PC-9 (cell line): ENCODE measurements at places on chromosomes 2 and 18. TPM values are rescaled to one million over a fixed set of nuclear protein-coding genes. Genes with fewer than 3 reads are reported as not detected.

Gene CRYGA
- not detected in 2 replicates for total RNA-seq

Gene PUM2
- 93.3 and 99.3 TPM in 2 replicates for total RNA-seq

Gene STK17B
- total RNA-seq = 10.8 and 14.9 TPM in 2 replicates

Gene GALR1
- not detected in 2 replicates for total RNA-seq

Gene IL36G
- not detected in 2 replicates for total RNA-seq

Gene PJVK
- 14.6 and 16.9 TPM in 2 replicates for total RNA-seq

Gene MZT2A
- total RNA-seq = 202 and 229 TPM in 2 replicates
